Testis (tissue), 5 donors: ENCODE measurements at places on chromosomes 12 and 14.

DNA sequence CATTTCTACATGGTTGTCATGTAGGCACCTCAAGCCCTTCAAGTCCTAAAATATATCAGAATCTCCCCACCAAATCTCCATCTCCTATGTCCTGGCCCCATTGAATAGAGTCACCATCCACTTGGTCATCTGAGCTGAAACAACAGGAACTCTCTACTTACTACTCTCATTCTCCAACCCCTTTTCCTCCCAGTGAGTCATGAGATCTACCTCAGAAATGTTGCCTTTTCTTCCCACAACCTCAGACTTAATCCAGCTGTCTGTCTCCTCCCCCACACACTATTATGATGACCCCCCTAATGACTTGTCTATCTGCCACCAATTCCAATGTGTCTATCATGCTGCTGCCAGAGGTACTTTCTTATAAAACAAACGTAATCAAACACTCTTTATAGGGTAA, 72.3 kb upstream of the TMEM263 start:
- H3K4me1 ChIP-seq = no peaks in the 10 kb centered on the region
- DNase-seq = no peak
- no peak overlapping the region for H3K4me3 ChIP-seq
- H3K27ac ChIP-seq = no peak overlapping the region

GRCh38 chr14:103708750-103709187, 6.5 kb downstream of the XRCC3 start:
- peaks cover 41% of the 10 kb centered on the region for H3K4me1 ChIP-seq
- peak; percentile 54 for DNase-seq
- H3K4me3 ChIP-seq = no peak overlapping the region
- no peak overlapping the region for H3K27ac ChIP-seq

DNA sequence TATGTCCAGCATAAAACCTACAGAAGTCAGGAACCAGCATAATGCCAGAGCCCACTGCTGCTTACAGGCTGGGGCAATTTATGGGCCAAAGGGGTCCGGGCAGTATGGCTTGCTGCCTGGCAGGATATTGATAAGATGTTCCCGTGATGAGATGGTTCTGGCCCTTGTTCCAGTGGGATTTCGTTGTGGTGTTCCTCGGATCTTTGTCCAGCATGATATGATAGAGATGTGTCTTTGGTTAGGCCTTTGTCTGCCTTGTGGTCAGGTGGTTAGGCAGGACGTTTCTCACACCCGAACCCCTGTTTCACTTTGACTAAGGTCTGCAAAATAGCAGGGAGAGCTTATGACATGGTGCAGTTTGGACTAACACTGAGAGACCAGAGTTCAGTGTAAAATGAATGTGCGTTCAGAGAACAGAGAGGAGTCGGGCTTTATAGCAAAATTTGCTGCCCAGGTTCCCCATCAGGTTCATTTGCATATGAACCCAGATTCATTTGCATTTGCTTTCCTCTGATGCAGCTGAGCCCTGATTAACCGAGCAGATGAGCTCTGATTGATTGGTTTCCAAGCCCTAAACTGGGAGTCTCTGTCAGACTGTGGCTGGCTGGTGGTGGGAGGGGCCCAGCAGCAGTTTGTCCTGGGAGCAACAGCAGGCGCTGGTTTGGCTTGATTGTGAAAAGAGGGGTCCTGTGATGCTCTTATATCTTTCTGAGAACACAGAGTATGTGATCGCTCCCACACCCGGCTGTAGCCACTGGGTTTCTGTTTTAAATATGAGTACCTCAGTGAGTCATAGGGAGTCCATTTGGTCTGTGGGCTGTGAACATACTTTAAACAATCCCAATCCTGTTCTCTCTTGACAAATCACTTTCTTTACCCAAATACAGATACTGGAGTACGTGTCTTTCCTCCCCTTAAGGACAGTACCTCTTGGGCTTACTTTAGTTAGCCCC, 156.3 kb upstream of the PZP start:
- H3K4me1 ChIP-seq = no peaks in the 10 kb centered on the region
- H3K4me3 ChIP-seq = no peak overlapping the region

GRCh38 chr14:97251491-97252155, 454.4 kb downstream of the VRK1 start:
- H3K27me3 ChIP-seq = no peaks in the 10 kb centered on the region
- no peak overlapping the region for H3K27ac ChIP-seq
- H3K4me3 ChIP-seq = no peak overlapping the region
- no peaks in the 10 kb centered on the region for H3K36me3 ChIP-seq

DNA sequence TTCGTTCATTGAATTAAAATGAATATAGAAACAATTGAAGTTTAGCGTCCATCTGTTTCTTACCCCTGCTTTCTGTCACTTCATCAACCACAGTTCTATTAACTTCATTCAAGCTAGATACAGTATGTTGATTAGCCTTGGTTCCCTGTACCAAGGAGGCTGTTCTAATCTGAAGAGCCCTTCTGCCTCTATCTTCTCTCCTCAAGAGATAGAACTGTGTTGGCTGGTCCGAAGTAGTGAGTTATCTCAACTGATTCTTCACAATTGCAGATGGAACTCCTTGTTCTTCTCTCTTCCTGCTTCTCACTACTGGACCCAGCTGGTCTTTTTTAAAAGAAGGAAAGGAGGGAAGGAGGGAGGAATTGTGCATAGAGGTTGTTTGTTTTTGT, 82.1 kb upstream of the TRAF3 start:
- no peaks in the 10 kb centered on the region for H3K27me3 ChIP-seq
- H3K36me3 ChIP-seq = no peaks in the 10 kb centered on the region
- DNase-seq = no peak
- H3K4me1 ChIP-seq = peaks cover 19% of the 10 kb centered on the region

DNA sequence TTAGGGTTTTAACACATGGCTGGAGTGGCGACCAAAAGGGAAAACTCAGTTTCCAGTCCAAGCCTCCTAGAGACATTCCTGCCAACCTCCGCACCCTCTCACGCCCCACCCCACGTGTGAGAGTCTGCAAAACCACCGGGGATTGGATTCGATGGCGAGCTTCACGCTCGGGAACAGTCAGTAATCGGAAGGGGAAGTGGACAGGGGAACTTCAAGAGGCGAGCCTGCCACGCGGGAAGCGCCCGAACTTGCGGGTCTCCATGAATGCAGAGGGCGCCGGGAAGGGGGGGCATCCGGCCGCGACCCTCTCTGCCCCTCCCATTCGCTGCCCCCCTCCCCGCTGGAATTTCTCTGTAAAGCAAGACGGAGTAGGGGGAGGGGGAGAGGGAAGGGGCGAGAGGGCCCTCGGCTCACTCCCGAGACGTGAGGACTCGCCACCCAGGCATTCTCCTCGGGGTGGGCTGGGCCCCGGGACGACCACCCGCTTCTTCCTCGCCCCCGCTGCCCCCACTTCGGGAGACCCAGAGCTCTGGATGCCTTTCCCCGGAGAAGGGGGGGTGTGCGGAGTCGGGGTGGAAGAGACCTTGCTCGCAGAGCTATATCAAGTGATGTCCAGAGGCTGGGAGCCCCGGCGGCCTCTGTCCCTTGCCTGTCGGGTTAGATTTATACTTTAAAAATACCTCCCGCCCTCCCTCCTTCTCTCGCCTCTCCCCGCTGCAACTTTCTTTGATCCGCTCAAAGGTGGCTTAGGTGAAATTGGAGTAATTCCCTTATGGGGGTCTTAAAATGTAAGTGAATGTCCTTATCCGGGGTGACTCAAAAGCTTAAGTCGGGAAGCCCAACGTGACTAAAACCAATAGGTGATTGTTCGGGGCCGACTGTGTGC, 2.5 kb upstream of the CCND2 start:
- no peaks in the 10 kb centered on the region for H3K27me3 ChIP-seq
- H3K27ac ChIP-seq = peak overlapping the region; percentile 89

- no peak for DNase-seq
- no peak overlapping the region for H3K27ac ChIP-seq
- H3K36me3 ChIP-seq = no peaks in the 10 kb centered on the region
- no peaks in the 10 kb centered on the region for H3K4me1 ChIP-seq
These were observed 14.9 kb downstream of the SLC38A2 start for GRCh38 chr12:46357438-46358324.

- H3K4me3 ChIP-seq = no peak overlapping the region
- no peak for DNase-seq
- H3K36me3 ChIP-seq = no peaks in the 10 kb centered on the region
- no peaks in the 10 kb centered on the region for H3K27me3 ChIP-seq
- H3K27ac ChIP-seq = peak overlapping the region; percentile 50
These were observed 45.4 kb downstream of the SYNE3 start for GRCh38 chr14:95471016-95471415.

DNA sequence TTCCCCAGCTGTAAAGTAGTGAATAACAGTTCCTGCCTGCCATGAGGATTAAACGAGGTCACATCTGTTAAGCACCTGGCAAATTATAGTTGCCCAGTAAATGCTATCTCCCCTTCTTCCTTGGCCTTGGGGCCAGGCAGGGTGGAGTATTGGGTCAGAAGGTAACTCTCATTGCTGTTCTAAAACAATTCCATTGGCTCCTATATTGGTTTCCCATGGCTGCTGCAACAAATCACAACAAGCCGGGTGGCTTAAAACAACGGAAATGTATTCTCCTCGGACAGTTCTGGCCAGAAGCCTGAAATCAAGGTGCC, 31.9 kb downstream of the MMAB start:
- no peaks in the 10 kb centered on the region for H3K27me3 ChIP-seq
- DNase-seq = no peak
- H3K4me3 ChIP-seq = no peak overlapping the region
- no peaks in the 10 kb centered on the region for H3K36me3 ChIP-seq
- peaks cover 28% of the 10 kb centered on the region for H3K4me1 ChIP-seq

DNA sequence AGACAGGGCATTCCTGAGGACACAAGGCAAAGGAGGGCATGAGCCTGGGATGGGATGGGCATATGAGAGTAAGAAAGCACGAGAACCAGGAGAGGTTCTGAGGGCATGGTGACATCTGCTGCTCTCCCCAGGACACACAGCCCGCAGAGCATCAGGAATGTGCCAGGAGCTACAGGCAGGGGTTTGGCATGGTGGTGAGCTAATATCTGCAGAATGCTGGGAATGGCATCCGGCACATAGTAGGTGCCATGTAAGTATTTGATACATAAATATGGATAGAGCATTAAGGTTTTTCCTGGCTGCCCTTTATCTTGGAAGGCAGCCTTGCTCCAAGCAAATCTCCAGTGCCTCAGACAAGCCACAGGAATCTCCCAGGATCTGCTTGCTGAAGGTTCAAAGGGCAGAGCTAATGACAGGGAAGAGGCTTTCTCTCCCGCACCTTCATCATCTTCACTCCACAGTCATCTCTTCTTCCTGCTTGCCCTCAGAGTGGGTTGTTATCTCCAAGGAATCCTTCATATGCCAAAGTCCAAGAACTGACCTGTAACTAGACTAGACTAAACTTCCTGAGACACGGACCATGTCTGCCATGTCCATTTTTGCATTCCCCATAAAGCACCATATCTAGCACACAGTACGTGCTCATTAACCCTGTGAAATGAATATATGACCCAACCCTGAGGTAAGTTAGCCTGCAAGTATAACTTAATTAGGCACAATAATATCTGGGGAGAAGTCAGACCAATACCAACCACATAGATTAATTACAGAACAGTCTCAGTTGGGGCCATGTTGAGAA, 62.0 kb upstream of the SCN8A start:
- no peak overlapping the region for H3K4me3 ChIP-seq
- peaks cover 4% of the 10 kb centered on the region for H3K4me1 ChIP-seq
- H3K36me3 ChIP-seq = no peaks in the 10 kb centered on the region
- H3K27me3 ChIP-seq = no peaks in the 10 kb centered on the region

GRCh38 chr12:52063981-52064649, 5.7 kb upstream of the ATG101 start:
- peak; percentile 69 for DNase-seq
- peak overlapping the region; percentile 81 for H3K27ac ChIP-seq
- H3K27me3 ChIP-seq = no peaks in the 10 kb centered on the region
- no peak overlapping the region for H3K4me3 ChIP-seq
- H3K4me1 ChIP-seq = peaks cover 35% of the 10 kb centered on the region

- H3K4me1 ChIP-seq = no peaks in the 10 kb centered on the region
- H3K36me3 ChIP-seq = no peaks in the 10 kb centered on the region
- no peak for DNase-seq
- no peak overlapping the region for H3K27ac ChIP-seq
- no peaks in the 10 kb centered on the region for H3K27me3 ChIP-seq
- H3K4me3 ChIP-seq = no peak overlapping the region
These were observed 39.4 kb upstream of the PPP1CC start for GRCh38 chr12:110782094-110782493.

DNA sequence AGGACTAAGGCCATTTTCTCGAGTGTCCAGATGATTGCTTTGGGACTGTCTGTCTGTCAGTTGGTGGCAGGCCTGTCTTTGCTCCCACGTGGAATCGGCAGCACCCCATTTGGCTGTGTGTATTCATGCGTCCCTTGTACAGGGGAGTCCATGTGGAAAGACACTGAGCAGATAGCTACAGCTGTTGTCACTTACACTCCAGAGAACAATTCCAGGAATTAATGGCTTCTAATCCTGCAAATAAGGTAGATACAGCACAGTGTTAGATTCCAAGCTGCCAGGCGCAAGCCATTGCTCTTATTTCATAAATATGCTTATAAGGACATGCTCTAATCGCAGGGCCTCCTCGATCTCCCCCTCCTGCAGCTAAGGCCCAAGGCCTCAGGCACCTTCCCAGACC, 208.8 kb downstream of the VRK1 start:
- no peak for DNase-seq
- H3K4me3 ChIP-seq = no peak overlapping the region
- no peaks in the 10 kb centered on the region for H3K27me3 ChIP-seq
- no peaks in the 10 kb centered on the region for H3K4me1 ChIP-seq
- no peaks in the 10 kb centered on the region for H3K36me3 ChIP-seq

GRCh38 chr12:56679883-56680575, 8.1 kb downstream of the PTGES3 start:
- H3K27ac ChIP-seq = no peak overlapping the region
- H3K4me3 ChIP-seq = no peak overlapping the region
- H3K36me3 ChIP-seq = no peaks in the 10 kb centered on the region

GRCh38 chr12:77089686-77090220, 24.4 kb upstream of the E2F7 start:
- H3K4me1 ChIP-seq = no peaks in the 10 kb centered on the region
- no peak overlapping the region for H3K27ac ChIP-seq
- no peak for DNase-seq
- H3K4me3 ChIP-seq = no peak overlapping the region
- no peaks in the 10 kb centered on the region for H3K36me3 ChIP-seq

DNA sequence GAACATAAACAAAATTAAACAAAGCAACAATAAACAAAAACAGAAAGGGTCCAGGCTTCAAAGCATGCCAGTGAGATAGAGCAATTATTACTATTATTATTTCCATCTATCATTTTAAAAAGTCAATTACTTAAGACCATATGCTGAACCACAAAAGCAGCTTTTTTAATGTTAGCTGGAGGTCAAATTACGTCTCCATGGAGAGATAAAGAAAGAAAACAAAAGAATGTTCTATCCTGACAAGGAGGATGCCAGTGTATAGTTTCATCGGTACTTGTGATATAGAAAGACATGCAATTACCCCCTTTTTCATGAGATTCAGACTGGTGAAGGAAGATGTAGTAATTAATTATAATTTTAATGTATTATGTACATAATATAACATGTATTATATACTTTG, 81.6 kb upstream of the DCN start:
- DNase-seq = no peak
- H3K4me3 ChIP-seq = no peak overlapping the region
- no peak overlapping the region for H3K27ac ChIP-seq
- H3K36me3 ChIP-seq = no peaks in the 10 kb centered on the region
- no peaks in the 10 kb centered on the region for H3K4me1 ChIP-seq
